GM10248 (cell line): ENCODE measurements at places on chromosomes 13 and 19.

- DNase-seq = no peak
Observed at GRCh38 chr19:54179921-54180461, 7.0 kb upstream of the TMC4 start.

DNA sequence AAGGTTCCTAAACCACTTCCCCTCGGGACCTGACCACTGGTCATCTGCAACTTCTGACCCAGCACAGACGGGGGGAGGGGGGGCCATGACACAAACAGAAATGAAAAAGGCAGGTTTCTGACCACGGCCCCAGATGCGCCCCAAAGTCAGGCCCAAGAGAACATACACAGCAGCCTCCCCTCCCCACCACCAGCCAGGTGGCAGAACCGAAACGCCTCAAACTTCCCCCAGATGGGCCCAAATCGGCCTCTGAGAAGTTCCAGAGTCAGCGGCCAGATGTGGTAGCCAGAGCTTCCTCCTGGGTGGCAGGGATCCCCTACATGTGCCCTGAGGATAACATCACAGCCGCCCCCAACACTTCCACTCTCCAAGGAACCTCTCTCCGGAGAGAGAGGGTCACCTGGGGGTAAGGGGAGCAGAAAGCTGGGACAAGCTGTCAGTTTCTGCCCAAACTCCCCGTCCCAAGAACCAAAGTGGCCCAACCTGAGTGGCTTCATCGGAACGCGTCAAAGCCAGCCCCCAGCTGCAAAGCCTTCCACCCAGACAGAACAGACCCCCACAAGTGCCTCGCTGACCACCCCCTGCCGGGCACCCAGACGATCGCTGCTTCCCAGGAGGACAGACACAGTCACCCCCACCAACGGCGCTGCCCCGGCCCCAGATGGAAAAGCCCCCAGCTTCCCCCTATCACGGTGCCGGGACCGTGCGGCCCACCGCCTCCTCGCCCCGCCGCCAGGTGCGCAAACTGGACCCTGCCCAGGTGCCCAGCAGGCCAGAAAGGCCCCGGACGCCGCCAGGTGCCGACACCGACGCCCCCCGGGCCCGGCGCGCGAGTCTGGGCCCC, 800 bp downstream of the ELL start:
- no peak for DNase-seq

DNA sequence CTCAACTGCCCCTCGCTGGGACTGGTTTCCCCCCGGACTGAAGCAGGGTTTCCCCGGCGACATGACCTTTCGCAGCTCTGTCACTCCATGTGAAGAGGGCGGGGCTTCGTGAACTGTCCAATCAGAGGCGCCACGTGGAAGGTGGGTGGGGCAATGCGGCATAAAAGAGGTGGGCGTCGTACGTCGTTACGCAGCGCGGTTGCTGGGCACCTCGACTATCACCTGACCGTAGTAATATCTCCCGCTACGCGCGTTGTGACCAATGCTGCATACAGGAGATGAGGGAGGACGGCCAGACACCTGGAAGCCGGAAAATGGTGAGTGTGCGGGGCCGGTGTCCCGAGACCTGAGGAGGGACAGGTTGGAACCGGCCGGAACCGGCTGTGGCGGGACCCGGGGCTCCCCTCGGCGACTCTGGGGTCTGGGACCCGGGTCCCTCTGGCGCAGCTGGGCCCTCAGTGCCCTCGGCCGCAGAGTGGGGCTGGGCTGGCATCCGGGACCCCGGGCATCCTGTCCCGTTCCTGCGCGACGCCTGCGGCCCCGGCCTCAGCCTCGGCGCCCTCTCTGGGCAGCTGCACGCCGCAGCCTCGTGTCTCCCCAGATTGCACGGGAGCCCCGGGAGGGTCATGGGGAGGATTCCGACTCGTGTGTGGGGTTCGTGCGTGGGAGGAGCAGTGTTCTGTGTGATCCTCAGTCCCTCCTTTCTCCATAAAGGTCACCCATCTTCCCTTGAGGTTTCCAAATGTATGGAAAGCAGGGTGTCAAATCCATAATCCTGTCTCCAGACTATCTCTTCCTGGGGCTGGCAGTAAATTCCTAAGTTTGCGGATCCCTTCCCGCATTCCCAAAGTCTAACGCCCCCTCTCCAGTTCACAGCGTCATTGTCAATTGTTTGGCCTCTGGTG, 32.2 kb downstream of the ZNF136 start:
- peak; percentile 38 for DNase-seq

DNA sequence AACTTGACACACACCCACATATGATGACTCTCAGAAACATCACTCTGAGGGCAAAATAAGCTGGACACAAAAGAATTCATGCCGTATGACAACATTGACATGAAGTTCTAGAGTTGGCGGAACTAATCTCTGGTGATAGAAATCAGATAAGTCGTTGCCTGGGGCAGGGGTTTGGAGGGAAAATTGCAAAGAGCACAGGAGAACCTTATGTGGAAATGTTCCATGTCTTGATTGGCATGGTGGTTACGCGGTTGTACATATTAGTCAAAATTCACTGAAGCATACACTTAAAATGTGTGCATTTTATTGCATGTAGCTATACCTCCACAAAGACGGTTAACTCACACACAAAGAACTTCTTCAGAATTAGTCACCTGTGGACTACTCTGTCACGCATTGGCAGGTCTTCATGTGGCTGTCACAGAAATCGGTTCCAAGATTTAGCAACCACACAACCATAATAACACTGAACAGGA, 137.8 kb upstream of the GJB6 start:
- DNase-seq = no peak

DNA sequence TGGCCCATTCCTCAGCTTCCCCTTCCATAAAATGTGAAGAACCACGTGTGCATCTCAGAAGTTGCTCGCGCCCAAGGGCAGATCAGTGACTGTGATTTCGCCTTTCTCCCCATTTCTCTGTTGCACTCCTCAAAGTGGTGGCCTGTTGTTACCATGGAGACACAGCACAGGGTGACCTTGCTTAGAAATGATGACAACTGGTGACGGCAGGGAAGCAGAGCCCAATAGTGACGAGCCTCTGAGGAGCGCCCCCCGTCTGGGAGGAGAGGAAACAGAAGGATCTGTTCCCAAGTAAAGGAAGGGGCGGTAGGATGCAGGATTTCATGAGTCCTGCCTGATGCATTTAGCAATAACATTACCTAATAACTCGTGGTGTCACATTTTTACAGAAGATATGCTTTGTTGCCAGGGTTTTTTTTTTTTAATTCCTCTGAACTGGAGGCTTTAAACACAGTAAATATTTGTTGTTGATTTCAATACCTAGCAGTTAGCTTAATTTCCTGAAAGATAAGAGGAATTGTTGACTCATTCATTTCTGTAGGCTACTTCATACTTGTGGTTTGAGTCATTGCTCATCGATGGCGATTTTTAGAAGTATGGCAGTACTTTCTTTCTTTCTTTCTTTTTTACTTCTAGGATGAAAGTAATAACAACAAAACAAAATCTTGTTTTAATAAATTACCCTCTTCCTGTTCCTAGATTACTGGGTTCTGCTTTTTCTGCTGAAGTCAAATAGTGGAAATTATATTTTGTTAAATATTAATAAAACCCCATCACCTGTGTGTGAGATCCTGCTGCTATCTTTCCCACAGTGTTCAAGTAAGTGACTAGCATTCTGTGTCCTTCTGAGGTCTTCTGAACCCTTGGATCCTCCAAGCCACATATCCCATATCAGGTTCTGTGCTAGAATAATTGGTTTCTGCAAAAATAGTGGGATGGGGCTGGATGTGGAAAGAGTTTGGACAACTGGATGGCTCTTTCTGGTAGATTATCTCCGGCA, 36.0 kb downstream of the MBNL2 start:
- peak; percentile 62 for DNase-seq

- no peak for DNase-seq
Observed at GRCh38 chr13:46553521-46553885, 533 bp downstream of the LRCH1 start.

- DNase-seq = peak; percentile 64
Observed at GRCh38 chr19:10699650-10700335, 1.4 kb upstream of the QTRT1 start.

- DNase-seq = no peak
Observed at GRCh38 chr19:49210108-49210900, 52.7 kb downstream of the TRPM4 start.

DNA sequence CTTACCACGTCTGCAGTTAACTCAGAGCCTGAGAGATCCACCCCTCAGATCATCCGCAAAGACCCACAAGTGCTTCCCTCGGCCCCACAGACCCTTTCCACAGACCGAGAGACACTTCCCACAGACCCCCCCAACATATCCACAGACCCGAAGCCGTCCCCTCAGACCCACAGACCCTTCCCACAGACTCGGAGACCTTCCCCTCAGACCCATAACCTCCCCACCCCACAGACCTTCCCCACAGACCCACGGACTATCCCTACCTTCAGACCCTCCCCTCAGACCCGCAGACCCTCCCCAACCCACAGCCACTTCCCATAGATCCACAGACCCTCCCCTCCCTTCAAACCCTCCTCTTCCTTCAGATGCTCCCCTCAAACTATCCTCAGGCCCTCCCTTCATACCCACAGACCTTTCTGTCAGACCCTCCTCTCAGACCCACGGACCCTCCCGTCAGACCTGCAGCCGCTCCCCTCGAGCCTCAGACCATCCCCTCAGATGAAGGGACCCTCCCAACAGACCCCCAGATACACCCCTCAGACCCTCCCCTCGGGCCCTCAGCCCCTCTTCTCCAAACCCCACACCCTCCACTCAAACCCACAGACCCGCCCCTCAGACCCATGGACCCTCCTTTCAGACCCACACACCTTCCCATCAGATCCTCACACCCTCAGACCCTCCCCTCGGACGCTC, 20.1 kb upstream of the TFDP1 start:
- DNase-seq = no peak

- DNase-seq = peak; percentile 42
Observed at GRCh38 chr13:75876142-75877050, 240.3 kb downstream of the LMO7 start.

- DNase-seq = no peak
Observed at GRCh38 chr13:28179974-28180373, 41.6 kb downstream of the PAN3 start.

DNA sequence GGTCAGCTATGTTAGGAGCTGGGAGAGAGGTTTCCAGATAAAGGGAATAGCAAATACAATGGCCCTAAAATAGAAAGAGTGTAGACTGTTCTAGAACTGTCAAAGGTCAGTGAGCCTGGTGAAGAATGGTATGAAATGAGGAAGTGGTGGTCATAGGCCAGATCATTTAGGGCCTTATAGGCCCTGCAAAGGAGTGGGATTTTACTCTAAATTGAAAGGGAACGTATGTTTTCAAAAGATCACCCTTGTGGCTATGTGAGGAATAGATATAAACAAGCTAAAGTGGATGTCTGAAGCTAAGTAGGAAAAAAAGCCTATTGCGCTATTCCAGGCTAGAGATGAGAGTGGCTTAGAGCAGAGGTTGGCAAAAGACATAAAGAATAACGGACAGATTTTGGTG, 70.7 kb upstream of the TDRD3 start:
- DNase-seq = no peak

- no peak for DNase-seq
Observed at GRCh38 chr13:112730157-112730671, 40.4 kb downstream of the ATP11A start.

- DNase-seq = no peak
Observed at GRCh38 chr13:34671137-34671536, 270.9 kb upstream of the NBEA start.

DNA sequence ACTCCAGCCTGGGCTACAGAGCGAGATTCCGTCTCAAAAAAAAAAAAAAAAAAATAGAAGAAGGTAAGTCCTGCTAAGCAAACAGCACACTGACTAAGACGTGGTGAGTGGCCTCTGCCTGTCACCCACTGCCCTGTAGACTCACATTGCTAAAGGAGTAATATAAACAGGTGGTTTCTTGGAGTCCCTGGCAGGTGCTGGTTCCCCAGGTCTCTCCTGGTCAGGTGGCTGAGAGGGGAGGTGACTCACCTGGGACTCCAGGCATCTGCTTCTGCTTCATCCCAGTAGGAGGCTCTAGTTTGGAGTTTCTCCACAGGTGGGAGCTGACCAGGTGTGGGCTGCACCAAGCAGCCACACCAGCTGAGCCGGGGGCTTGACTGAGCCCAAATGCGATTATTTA, at the start of gene OR10H1:
Gene OR10H1, minus strand, starts transcription at position 359 of the 400 bp plus-strand sequence. CDS start 7,627 bp downstream, outside the sequence.
- no peak for DNase-seq

DNA sequence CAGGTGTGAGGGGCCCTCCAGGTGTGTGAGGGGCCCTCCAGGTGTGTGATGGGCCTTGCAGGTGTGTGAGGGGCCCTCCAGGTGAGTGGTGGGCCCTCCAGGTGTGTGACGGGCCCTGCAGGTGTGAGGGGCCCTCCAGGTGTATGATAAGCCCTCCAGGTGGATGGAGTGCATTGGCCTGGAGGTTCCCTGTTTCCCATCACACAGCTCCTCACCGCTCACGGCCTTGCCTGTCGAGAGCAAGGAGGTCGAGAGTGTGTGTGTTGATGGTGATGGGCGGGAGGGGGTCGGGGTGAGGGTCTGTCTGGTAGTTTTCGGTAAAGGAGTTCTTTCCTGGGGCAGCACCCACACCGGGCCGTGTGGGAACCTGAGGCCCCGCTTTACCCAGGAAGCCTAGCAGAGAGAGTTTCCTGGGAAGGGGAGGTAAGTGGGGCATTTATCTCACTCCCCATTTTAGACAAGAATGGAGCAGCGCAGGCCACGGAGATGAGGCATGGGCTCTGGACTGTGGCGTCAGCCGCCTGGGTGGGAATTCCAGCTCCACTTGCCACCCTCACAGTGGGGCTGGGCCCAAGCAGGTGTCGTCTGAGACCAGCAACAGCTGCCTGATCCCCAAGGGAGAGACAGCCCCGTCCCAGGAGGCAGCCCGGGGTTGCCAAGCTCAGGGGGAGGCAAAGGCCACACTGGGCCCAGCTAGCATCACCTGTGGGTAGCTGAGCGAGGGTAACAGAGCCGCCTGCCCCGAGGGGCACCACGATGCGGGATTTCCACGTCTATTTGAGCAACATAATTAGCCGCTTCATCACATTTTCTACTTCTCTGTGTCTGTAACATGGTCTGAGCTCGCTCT, 10.9 kb upstream of the GAS6 start:
- no peak for DNase-seq

- DNase-seq = no peak
Observed at GRCh38 chr19:30703645-30704044, 331.5 kb downstream of the ZNF536 start.

DNA sequence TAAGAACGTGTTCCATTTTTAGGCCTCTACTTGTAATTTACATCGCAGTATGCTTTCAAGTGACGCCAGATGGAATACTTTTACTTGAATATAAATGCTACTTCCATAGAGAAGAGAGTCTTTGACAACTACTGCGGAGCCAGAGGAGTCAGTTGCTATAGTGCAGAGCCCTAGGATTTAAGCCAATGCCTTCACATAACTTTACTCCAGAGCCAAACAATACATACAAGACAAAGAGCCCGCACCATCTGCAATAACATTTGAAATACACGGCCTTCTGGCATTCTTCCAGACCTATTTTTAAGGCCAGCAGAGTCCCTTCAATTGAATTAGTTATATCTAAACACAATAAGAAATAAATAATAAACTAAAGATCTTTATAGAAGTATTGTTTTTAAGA, 59.4 kb downstream of the XPO4 start:
- no peak for DNase-seq

GRCh38 chr13:91247768-91248167, 99.7 kb upstream of the MIR17HG start:
- DNase-seq = no peak

- no peak for DNase-seq
Observed at GRCh38 chr13:31100721-31101120, 61.0 kb downstream of the HSPH1 start.
